ENCODE measurements at places on chromosomes 7 and 10. TPM values are rescaled to one million over a fixed set of nuclear protein-coding genes. Genes with fewer than 3 reads are reported as not detected.

GRCh38 chr10:32332299-32332750 lies 14.6 kb downstream of the EPC1 start:
- H3K4me1 ChIP-seq, result peaks cover 93% of the 10 kb centered on the region
- H3K27ac ChIP-seq, result peak overlapping the region; percentile 34
- no peaks in the 10 kb centered on the region for H3K27me3 ChIP-seq
- no peaks in the 10 kb centered on the region for H3K36me3 ChIP-seq
- H3K4me3 ChIP-seq, result no peak overlapping the region
- DNase-seq, result peak; percentile 38

The EIF3A gene
- total RNA-seq, result 114 TPM

DNA sequence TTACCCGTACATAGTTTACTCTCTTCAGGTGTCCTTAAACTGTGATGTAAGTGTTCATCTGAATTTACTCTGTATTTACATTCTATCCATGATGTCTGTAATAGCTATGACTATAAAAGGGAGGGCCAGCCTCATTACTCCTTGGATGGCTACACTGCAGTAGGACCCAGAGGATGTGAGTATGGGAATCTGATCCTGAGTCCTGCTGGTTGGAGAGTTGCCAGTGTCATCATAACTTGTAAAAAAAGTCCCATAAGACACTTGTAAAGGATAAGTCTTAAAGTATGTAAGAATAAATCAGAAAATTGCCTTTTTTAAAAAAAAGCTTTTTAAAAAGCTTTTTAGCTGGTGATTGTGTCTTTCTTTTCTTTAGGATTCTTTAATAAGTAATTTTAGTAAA lies 95.4 kb downstream of the PPP1R9A start:
- H3K27ac ChIP-seq, result no peak overlapping the region
- no peak for DNase-seq
- H3K4me1 ChIP-seq, result peaks cover 17% of the 10 kb centered on the region
- H3K4me3 ChIP-seq, result no peak overlapping the region

GRCh38 chr7:105776068-105776790 lies 100.2 kb downstream of the ATXN7L1 start:
- H3K27ac ChIP-seq, result no peak overlapping the region
- H3K36me3 ChIP-seq, result no peaks in the 10 kb centered on the region
- no peaks in the 10 kb centered on the region for H3K27me3 ChIP-seq
- no peaks in the 10 kb centered on the region for H3K4me1 ChIP-seq

The EBLN1 gene
- total RNA-seq, result not detected

The OR6B1 gene
- not detected for total RNA-seq

The SORCS1 gene
- 1.3 TPM for total RNA-seq

DNA sequence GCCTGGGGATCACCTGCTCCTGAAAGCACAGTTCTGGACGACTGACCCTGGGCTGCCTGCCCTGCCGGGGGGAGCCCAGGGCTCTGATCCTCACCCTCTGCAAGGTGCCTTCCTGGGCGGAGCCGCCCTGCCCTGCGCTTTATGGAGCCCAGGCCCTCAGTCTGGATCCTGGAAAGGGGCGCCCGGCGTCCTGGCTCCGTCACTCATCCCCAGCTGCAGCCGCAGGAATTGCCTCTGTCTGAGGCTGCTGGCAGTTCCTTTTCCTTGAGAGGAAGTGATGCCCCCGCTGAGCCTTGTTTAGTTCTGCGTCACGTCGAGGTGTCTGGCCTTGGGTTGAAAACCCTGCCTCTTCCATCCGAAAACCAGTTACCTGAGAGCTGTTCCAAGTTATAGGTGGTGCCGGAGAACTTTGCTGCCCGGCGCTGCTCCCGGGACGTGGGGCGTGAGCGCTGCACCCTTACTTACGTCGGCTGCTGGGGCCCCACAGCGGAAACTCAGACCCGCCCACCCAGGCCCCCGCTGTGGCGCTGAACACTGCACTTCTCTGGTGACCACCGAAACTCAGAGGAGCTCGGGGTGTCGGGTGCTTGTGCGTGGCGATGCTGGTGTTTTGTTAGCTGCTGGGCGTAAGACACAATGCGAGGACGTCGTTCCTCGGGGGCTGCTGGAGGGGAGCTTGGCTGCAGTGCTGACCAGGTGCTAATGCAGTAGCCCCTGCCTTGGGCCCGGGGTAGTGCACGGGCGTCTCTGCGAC lies 5.4 kb downstream of the MAFK start:
- no peak overlapping the region for H3K4me3 ChIP-seq
- peaks cover 79% of the 10 kb centered on the region for H3K4me1 ChIP-seq
- no peak for DNase-seq
- H3K27ac ChIP-seq, result peak overlapping the region; percentile 98

DNA sequence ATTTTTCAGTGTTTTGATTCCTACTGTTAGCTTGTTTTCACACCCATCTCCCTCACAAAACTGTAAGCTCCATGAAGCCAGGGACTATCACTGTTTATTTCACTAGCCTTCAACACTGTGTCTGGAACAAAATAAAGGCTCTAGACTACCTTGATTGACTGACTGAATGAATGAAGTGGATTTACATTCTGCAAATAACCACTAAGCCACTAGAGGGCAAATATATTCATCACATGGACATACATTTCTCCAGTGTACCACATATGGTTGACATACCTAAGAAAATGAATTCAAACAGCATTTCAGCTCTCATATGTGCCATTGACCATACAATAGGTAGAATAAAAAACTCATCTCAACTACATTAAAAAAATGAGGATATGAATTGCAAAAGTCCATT lies 185.9 kb downstream of the RAB11FIP2 start:
- DNase-seq, result no peak
- no peak overlapping the region for H3K4me3 ChIP-seq
- H3K27ac ChIP-seq, result no peak overlapping the region
- H3K27me3 ChIP-seq, result no peaks in the 10 kb centered on the region
- no peaks in the 10 kb centered on the region for H3K4me1 ChIP-seq

- DNase-seq, result no peak
- H3K27ac ChIP-seq, result no peak overlapping the region
- no peaks in the 10 kb centered on the region for H3K4me1 ChIP-seq
- H3K4me3 ChIP-seq, result no peak overlapping the region
- H3K36me3 ChIP-seq, result no peaks in the 10 kb centered on the region
- H3K27me3 ChIP-seq, result no peaks in the 10 kb centered on the region
Measured at GRCh38 chr7:30789334-30789711, 18.1 kb downstream of the MINDY4 start.

The TPST1 gene
- total RNA-seq, result 12.5 TPM

DNA sequence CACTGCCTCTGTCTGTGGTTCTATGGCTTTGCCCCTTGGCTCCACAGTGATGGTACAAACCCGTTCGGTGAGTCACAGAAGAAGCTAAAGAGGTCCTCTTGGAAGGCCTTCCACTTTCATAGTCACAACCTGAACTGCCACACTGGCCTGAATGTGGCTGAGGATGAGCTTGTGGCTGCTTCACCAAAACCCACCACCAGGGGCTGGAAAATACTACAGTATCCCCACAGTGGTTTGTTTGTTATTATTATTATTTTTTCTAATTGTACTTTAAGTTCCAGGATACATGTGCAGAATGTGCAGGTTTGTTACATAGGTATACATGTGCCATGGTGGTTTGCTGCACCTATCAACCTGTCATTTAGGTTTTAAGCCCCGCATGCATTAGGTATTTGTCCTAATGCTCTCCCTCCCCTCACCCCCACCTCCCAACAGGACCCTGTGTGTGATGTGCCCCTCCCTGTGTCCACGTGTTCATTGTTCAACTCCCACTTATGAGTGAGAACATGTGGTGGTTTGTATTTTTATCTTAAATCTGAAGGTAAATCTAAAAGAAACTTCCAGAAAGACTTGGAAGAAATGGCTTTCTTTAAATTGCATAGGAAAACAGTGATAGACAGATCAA lies 160.8 kb upstream of the NPSR1 start:
- no peak overlapping the region for H3K4me3 ChIP-seq
- H3K27me3 ChIP-seq, result no peaks in the 10 kb centered on the region
- H3K36me3 ChIP-seq, result no peaks in the 10 kb centered on the region

- no peak for DNase-seq
- peaks cover 11% of the 10 kb centered on the region for H3K4me1 ChIP-seq
- H3K4me3 ChIP-seq, result no peak overlapping the region
- H3K27me3 ChIP-seq, result no peaks in the 10 kb centered on the region
Measured at GRCh38 chr10:114070710-114071109, 27.0 kb downstream of the ADRB1 start.

The PSD gene
- 2.6 TPM for total RNA-seq

The TECTB gene
- not detected for total RNA-seq

- H3K27ac ChIP-seq, result no peak overlapping the region
- H3K4me3 ChIP-seq, result no peak overlapping the region
- H3K36me3 ChIP-seq, result no peaks in the 10 kb centered on the region
Measured at GRCh38 chr7:2399848-2400587, 3.4 kb upstream of the CHST12 start.

- no peak overlapping the region for H3K27ac ChIP-seq
- H3K4me3 ChIP-seq, result no peak overlapping the region
- DNase-seq, result no peak
Measured at GRCh38 chr7:128705891-128706333, 33.2 kb upstream of the CALU start.

DNA sequence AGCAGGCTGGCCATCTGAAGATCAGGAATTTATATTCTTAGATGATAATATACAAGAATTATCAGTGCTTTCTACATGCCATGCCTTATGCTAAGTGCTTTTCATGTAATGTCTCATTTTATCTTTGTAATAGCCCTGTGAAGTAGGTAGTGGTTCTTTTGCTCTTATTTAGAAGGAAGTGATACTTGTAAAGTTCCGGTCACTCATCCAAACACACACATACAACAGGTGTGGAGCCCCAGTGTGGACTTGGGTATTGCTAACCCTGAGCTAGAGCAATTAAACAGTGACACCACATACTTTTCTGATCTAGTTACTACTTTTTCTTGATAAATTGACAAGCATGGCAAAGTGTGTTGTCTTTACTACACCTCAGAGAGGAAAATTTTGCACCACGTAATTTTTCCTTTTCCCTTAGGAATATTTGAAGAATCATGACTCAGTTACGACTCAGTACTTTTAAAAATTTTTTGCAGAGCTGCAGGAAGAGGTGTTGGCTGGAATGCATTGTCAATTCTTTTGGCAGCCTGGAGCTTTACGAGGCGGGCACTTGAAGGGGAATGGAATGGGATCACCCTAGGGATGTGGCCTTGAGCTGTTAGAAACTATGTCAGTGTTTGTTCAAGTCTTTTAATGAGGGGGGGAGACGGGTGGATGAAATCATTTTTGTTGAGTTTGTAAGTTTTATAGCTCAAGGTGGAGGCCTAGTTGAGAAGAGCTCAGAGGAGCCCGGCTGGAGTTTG lies 212.5 kb upstream of the CELF2 start:
- no peak overlapping the region for H3K27ac ChIP-seq
- H3K27me3 ChIP-seq, result no peaks in the 10 kb centered on the region
- no peaks in the 10 kb centered on the region for H3K36me3 ChIP-seq

The SSC4D gene
- total RNA-seq, result 3.6 TPM

The FZD8 gene
- 12.9 TPM for total RNA-seq

- no peak for DNase-seq
- no peak overlapping the region for H3K4me3 ChIP-seq
- no peaks in the 10 kb centered on the region for H3K36me3 ChIP-seq
- no peak overlapping the region for H3K27ac ChIP-seq
- H3K27me3 ChIP-seq, result no peaks in the 10 kb centered on the region
Measured at GRCh38 chr10:3942937-3943489, 158.0 kb upstream of the KLF6 start.

GRCh38 chr10:14605231-14605925 lies 169.3 kb downstream of the FAM107B start:
- DNase-seq, result no peak
- no peak overlapping the region for H3K4me3 ChIP-seq
- H3K4me1 ChIP-seq, result peaks cover 38% of the 10 kb centered on the region
- H3K36me3 ChIP-seq, result peaks cover 2% of the 10 kb centered on the region
- H3K27me3 ChIP-seq, result no peaks in the 10 kb centered on the region
